Type B pancreatic cell (in vitro differentiated cells): ENCODE measurements at places on chromosomes 7 and 10. TPM values are rescaled to one million over a fixed set of nuclear protein-coding genes. Genes with fewer than 3 reads are reported as not detected.

Gene PNLIPRP2
- total RNA-seq = 0.69 and 1.2 TPM in 2 replicates

DNA sequence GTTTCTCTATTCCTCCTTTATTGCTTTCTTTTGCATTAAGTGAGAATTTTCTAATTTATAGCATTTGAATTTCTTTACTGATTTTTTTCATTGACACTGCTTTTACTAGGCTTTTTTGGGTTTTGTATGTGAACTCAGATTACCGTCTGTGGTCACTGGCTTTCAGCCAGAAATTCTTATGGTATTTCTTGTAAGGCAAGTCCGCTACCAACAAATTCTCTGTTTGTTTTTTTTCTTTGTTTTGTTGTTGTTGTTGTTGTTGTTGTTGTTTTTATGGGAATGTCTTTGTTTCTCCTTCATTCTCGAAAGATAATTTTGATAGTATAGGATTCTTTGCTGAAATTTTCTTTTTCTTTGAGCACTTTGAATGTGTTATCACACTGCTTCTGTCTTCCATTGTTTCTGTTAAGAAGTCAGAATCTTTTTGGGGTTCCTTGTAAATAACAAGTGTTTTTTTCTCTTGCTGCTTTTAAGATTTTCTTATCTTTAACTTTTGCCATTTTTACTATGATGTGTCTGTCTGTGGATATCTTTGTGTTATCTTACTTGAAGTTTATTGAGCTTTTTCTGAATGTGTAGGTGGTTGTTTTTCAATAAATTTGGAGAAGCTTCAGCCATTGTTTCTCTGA is 7.2 kb downstream of the NET1 start:
- peaks cover 39% of the 10 kb centered on the region for H3K36me3 ChIP-seq
- H3K27ac ChIP-seq = no peak overlapping the region
- no peaks in the 10 kb centered on the region for H3K27me3 ChIP-seq
- no peak for DNase-seq

DNA sequence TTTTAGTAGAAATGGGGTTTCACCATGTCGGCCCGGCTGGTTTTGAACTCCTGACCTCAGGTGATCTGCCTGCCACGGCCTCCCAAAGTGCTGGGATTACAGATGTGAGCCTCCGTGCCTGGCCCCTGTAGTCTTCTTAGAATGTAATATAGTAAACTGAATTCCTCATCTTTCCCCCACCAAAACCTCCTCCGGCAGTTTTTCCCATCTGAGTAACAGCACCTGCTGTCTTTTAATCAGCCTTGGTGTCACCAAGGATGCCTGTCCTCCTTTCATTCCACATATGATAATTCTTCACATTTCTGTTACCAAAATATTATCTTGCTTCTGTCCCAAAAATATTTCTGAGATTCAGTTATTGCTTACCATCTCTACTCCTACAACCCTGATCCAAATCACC is 80.2 kb downstream of the ZEB1 start:
- DNase-seq = no peak
- peaks cover 12% of the 10 kb centered on the region for H3K4me1 ChIP-seq
- no peak overlapping the region for H3K4me3 ChIP-seq
- H3K36me3 ChIP-seq = no peaks in the 10 kb centered on the region

- peaks cover 4% of the 10 kb centered on the region for H3K4me1 ChIP-seq
- no peaks in the 10 kb centered on the region for H3K27me3 ChIP-seq
- H3K4me3 ChIP-seq = no peak overlapping the region
- H3K27ac ChIP-seq = no peak overlapping the region
- no peak for DNase-seq
Observed at GRCh38 chr7:69162931-69163670, 435.2 kb upstream of the AUTS2 start.

Gene GPRIN2
- total RNA-seq = 4.4 and 7.0 TPM in 2 replicates

GRCh38 chr10:78717200-78717599 is 351.6 kb upstream of the ZMIZ1 start:
- H3K4me1 ChIP-seq = peaks cover 6% of the 10 kb centered on the region
- no peaks in the 10 kb centered on the region for H3K36me3 ChIP-seq
- no peak for DNase-seq

Gene FAM237B
- total RNA-seq = not detected in 2 replicates

DNA sequence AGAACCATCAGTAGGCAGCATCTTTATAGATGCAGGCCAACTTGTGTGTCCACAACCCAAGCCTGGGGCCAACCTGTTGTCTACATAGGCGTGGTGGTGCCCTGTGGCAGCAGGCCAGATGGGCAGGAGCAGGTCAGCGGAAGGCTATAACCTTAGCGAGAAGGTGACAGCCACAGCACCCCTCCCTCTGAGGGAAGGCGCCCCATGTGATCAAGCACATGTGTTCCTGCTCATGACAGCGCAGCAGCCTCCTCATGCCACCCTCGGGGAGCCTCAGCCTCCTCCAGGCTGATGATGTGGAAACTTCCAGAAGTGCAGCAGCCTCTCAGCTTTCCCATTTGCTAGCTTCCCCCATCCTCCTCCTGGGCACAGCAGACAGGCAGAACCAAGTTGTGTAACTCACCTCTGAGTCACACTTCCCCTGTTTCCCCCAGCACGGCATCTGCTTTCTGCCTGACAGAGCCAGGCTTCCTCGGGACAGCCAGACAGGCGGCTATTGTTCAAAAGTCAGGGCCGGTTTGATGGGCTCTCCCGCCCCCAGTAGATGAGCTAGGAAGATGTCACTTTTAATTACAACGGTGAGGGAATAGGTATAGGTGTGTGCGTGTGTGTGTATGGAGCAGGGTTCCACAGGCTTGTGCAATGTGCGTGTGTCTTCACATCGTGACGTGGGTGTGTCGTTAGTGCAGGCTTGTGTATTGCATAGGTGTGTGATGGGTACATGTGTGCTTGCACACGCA is 312.0 kb upstream of the ZMIZ1 start:
- peak overlapping the region; percentile 24 for H3K4me3 ChIP-seq
- DNase-seq = no peak
- H3K4me1 ChIP-seq = peaks cover 69% of the 10 kb centered on the region
- no peaks in the 10 kb centered on the region for H3K27me3 ChIP-seq
- H3K27ac ChIP-seq = peak overlapping the region; percentile 92
- H3K36me3 ChIP-seq = no peaks in the 10 kb centered on the region

GRCh38 chr10:26689399-26689798 is 8.1 kb upstream of the PDSS1 start:
- no peaks in the 10 kb centered on the region for H3K36me3 ChIP-seq
- no peak overlapping the region for H3K27ac ChIP-seq
- peaks cover 35% of the 10 kb centered on the region for H3K27me3 ChIP-seq
- H3K4me3 ChIP-seq = no peak overlapping the region
- no peak for DNase-seq

DNA sequence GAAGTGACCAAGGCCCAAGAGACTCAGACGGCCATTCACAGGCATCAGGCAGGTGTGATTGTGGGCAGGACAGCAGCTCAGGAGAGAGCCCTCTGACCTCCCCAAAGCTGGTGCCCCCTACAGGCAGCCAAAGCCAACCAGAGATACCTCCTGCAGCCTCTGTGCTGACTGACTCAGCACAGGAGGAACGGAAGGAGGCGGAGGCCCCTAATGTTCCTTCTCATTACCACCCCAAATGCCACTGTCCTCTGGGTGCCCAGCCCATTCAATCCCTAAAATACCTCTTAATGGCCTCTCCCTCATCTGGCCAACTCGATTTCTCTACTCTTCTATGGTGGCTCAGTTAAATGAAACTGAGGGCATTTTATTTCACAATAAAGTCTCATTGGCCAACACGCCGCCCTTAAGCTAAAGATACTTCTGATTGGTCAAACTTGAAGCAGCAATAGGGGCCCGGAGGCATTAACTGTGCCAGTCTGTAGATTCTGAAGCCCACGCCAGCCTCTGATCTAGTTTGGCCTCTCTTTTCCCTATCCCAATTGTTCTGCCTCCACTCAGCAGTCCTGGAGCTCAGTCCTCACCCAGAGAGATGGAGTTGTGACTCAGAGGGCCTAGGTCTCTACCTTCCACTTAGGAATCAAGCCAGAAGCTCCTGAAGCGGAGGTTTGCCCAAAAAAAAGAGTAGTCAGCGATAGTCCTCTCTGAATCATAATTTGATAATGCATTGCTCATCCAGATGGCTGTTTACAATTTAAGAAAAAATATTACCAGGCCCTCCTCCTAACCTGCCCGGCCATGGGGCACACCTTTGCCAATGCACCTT is 1.2 kb downstream of the CYREN start:
- peaks cover 21% of the 10 kb centered on the region for H3K36me3 ChIP-seq
- H3K27me3 ChIP-seq = no peaks in the 10 kb centered on the region
- peak overlapping the region; percentile 92 for H3K4me3 ChIP-seq
- DNase-seq = no peak
- H3K4me1 ChIP-seq = peaks cover 26% of the 10 kb centered on the region
- peak overlapping the region; percentile 81 for H3K27ac ChIP-seq

Gene PLPP4
- 1.3 and 4.4 TPM in 2 replicates for total RNA-seq

Gene FRMD4A
- 37.8 and 88.9 TPM in 2 replicates for total RNA-seq

DNA sequence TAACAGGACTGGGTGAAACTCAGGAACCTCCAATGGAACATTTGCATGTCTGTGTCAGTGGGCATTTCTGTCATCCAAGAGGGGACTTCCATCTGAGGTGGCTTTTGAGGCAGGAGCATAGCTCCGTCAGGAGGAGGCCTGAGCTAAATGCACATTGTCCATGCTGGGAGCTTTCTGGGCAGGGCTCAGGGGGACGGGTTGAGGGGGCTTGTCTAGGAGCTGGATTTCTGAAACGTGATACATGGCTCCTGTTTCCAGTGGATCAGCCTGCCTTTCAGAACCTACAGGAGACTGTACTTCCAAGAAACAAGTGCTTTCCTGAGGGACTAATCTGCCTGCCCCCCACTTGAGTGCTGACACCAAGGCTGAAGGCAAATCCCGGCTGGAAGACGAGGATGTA is 40.5 kb upstream of the GDF10 start:
- peaks cover 11% of the 10 kb centered on the region for H3K4me1 ChIP-seq
- no peak overlapping the region for H3K4me3 ChIP-seq
- H3K27ac ChIP-seq = no peak overlapping the region
- H3K27me3 ChIP-seq = peaks cover 3% of the 10 kb centered on the region
- H3K36me3 ChIP-seq = no peaks in the 10 kb centered on the region

DNA sequence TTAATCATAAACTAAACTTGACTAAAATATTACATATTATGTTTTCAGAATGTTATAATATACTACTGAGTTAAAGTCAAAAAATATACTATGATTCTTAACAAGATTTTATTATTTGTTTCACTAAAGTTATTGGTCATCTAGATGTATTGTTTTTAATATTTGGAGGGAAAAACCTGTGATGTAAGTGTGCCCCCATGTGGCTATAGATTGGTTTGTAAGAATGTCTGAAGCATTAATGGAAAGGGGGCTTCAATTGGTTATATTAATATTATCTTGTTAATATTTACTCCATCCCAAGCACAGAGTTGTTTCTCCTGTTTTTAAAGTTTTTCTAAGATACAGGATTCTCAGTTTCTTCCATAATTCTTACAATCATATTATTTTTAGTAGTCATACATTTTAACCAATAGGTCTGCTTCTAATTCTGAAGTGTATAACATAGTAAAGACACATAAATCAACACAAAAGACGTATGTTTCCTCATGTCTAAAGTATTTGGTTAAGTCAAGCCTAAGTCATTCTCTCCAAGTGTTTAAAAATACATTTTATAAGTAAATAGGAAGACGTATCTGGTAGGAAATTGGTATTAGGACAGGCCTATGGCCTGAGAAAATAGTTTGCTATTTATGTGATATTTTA is 58.0 kb downstream of the GNAT3 start:
- DNase-seq = no peak
- no peaks in the 10 kb centered on the region for H3K36me3 ChIP-seq
- H3K4me1 ChIP-seq = no peaks in the 10 kb centered on the region
- H3K27ac ChIP-seq = no peak overlapping the region
- no peaks in the 10 kb centered on the region for H3K27me3 ChIP-seq
- no peak overlapping the region for H3K4me3 ChIP-seq

Gene TUBB8
- total RNA-seq = 0.29 and 0.46 TPM in 2 replicates

Gene LIPF
- 19.6 TPM in 1 of 2 replicates, not detected in the other for total RNA-seq

GRCh38 chr10:133520193-133520738 is 6.9 kb upstream of the CYP2E1 start:
- no peak for DNase-seq
- H3K27me3 ChIP-seq = no peaks in the 10 kb centered on the region
- no peak overlapping the region for H3K4me3 ChIP-seq
- no peaks in the 10 kb centered on the region for H3K36me3 ChIP-seq
- no peaks in the 10 kb centered on the region for H3K4me1 ChIP-seq

Gene WAPL
- total RNA-seq = 41.3 and 42.4 TPM in 2 replicates

DNA sequence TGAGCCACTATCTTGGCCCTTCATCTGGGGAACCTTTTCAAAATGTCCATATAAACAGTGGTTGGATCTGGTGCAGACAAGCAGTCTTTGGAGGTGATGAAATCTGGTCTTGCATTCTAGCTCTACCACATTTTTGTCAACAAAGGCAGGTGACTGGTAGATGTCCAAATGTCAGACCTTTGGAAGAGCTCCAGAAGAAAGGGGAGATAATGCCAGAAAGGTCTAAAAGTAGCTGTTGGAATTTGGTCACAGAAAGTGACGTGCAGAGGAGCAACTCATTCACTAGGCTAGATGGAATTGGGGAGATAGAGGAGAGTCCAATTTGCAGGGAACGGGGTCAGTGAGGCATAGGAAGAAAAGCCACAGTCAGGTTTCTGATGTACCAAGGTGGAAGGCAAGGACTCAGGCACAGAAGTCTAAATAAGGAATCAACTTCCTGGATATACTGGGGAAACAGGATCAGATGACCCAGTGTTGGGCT is 36.4 kb upstream of the WAC start:
- H3K27me3 ChIP-seq = no peaks in the 10 kb centered on the region
- H3K27ac ChIP-seq = peak overlapping the region; percentile 53
- peaks cover 10% of the 10 kb centered on the region for H3K4me1 ChIP-seq
- DNase-seq = no peak
- no peaks in the 10 kb centered on the region for H3K36me3 ChIP-seq
- H3K4me3 ChIP-seq = peak overlapping the region; percentile 54

- DNase-seq = no peak
- peaks cover 33% of the 10 kb centered on the region for H3K4me1 ChIP-seq
- peak overlapping the region; percentile 96 for H3K4me3 ChIP-seq
- H3K27me3 ChIP-seq = no peaks in the 10 kb centered on the region
- H3K36me3 ChIP-seq = peaks cover 3% of the 10 kb centered on the region
- H3K27ac ChIP-seq = peak overlapping the region; percentile 99
Observed at GRCh38 chr7:123749537-123749857, 694 bp upstream of the WASL start.

Gene PTF1A
- 0.51 and 1.4 TPM in 2 replicates for total RNA-seq

Gene NAT16
- not detected in 2 replicates for total RNA-seq

DNA sequence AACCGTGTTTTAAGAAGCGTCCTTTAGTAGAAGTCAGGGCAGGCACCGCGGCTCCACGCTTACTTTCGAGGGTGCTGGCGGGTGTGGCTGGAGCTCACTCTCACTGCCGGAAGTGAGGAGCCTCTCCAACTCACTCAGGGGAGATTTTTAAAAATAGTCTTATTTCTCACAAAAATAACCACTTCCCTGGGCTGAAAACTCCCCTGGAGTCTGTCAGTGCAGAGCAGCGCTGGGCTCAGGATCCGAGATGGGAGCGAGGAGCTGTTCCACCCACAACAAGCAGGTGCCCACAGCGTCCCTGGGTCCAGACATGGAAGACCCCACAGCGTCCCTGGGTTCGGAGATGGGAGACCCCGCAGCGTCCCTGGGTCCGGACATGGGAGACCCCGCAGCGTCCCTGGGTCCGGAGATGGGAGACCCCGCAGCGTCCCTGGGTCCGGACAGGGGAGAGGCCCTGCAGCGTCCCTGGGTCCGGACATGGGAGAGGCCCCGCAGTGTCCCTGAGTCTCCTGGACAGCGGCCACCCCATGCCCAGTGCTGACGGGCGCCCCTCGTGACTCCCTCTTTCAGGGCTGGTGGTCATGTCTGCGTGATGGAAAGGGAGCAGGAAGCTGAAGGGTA is 51.2 kb downstream of the VIPR2 start:
- H3K27ac ChIP-seq = no peak overlapping the region
- H3K27me3 ChIP-seq = no peaks in the 10 kb centered on the region
- no peak overlapping the region for H3K4me3 ChIP-seq
- H3K4me1 ChIP-seq = no peaks in the 10 kb centered on the region

Gene SPDYE1
- total RNA-seq = not detected in 2 replicates
